Activated CD4-positive, alpha-beta memory T cell treated with anti-CD3 and anti-CD28 coated beads for 36 hours (primary cell): ENCODE measurements at places on chromosomes 13 and 19. TPM values are rescaled to one million over a fixed set of nuclear protein-coding genes. Genes with fewer than 3 reads are reported as not detected.

- H3K27me3 ChIP-seq: peaks cover 25% of the 10 kb centered on the region
- H3K36me3 ChIP-seq: no peaks in the 10 kb centered on the region
- H3K4me1 ChIP-seq: peaks cover 11% of the 10 kb centered on the region
- H3K4me3 ChIP-seq: no peak overlapping the region
- no peak overlapping the region for H3K27ac ChIP-seq
These were observed 4.9 kb upstream of the STARD13 start for GRCh38 chr13:33290421-33290965.

DNA sequence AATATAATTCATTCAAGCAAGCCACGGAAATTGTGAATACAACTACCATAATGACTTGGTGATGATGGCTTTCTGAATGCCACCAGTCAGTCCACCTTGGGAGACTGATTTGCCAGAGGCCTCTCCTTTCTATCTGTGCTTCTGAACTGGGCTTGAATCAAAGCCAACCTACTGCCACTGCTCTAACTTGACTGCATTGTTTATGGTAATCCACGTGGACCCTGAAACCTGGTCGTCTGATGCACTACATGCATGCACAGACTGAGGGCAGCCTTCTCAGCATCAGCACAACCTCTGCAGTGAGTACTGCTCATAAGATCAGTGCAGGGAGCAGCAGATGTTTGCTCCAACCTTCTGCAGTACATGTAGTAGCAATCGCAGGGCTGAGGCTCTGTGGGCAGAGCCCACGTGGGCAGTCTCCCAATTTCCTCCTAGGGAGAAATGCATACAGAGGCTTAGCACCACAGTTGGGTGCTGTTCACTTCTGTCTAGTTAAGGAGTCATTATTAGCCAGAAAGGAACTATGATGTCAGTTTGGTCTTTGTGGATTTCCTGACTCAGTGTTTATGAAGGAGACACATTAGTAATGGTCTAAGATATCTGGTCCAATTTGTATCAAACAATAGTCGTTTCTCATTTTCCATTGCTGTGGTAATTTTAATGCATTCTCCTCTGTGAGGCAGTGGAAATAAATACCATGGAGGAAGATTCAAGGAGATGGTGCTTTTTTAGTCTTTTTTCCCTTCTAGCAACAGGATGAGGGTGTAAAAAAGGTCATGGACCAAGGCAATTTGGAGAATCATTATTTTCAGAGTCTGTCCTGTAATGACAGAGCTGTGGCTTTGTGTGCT lies 82.5 kb downstream of the AKAP11 start:
- peak; percentile 66 for DNase-seq
- peaks cover 3% of the 10 kb centered on the region for H3K36me3 ChIP-seq
- peak overlapping the region; percentile 98 for H3K27ac ChIP-seq
- no peaks in the 10 kb centered on the region for H3K27me3 ChIP-seq
- H3K4me3 ChIP-seq: peak overlapping the region; percentile 54
- peaks cover 70% of the 10 kb centered on the region for H3K4me1 ChIP-seq

GRCh38 chr19:34171539-34171876 lies 796 bp upstream of the LSM14A start:
- peak overlapping the region; percentile 92 for H3K4me3 ChIP-seq
- peak; percentile 80 for DNase-seq
- peak overlapping the region; percentile 99 for H3K27ac ChIP-seq

- no peaks in the 10 kb centered on the region for H3K36me3 ChIP-seq
- H3K4me1 ChIP-seq: no peaks in the 10 kb centered on the region
- peaks cover 5% of the 10 kb centered on the region for H3K27me3 ChIP-seq
These were observed 440.5 kb upstream of the SGCG start for GRCh38 chr13:22740264-22740663.

GRCh38 chr13:99916366-99917103 lies 55.0 kb downstream of the ZIC5 start:
- H3K4me3 ChIP-seq: no peak overlapping the region
- no peak overlapping the region for H3K27ac ChIP-seq

ZBTB7A gene
- 32.5 TPM for total RNA-seq

GRCh38 chr19:58170860-58171259 lies 12.0 kb upstream of the ZNF274 start:
- H3K36me3 ChIP-seq: peaks cover 36% of the 10 kb centered on the region
- H3K27me3 ChIP-seq: no peaks in the 10 kb centered on the region
- H3K4me1 ChIP-seq: no peaks in the 10 kb centered on the region
- H3K4me3 ChIP-seq: no peak overlapping the region
- DNase-seq: no peak
- no peak overlapping the region for H3K27ac ChIP-seq

FXYD1 gene
- total RNA-seq: 2.3 TPM

TSSK6 gene
- total RNA-seq: 4.7 TPM

DNA sequence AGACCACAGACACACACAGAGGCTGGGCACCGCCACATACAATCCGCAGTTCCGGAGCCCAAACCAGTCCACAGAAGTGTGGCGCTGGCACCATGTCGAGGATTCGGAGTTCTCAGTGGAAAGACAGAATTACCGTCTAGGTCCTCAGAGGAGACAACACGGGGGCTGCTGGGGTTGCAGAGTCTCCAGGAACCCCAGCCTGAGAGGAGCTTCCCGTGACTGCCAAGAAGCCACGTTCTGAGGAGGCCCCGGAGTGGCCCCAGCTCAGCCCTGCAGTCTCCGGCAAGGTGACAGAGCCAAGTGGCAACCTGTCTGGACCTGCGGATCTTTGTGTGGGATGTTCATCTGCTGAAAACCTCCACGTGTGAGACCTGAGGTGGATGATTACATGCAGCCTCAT lies 7.3 kb upstream of the ADPRHL1 start:
- no peak for DNase-seq
- H3K27me3 ChIP-seq: no peaks in the 10 kb centered on the region
- H3K36me3 ChIP-seq: peaks cover 19% of the 10 kb centered on the region
- H3K4me3 ChIP-seq: no peak overlapping the region
- no peak overlapping the region for H3K27ac ChIP-seq
- peaks cover 4% of the 10 kb centered on the region for H3K4me1 ChIP-seq

GRCh38 chr13:44574466-44574855 lies 1.7 kb downstream of the TSC22D1 start:
- H3K4me3 ChIP-seq: no peak overlapping the region
- H3K36me3 ChIP-seq: peaks cover 4% of the 10 kb centered on the region
- H3K4me1 ChIP-seq: peaks cover 48% of the 10 kb centered on the region
- peaks cover 2% of the 10 kb centered on the region for H3K27me3 ChIP-seq
- H3K27ac ChIP-seq: no peak overlapping the region

GRCh38 chr13:99464441-99464949 lies 36.8 kb upstream of the TM9SF2 start:
- no peaks in the 10 kb centered on the region for H3K36me3 ChIP-seq
- H3K4me3 ChIP-seq: peak overlapping the region; percentile 42
- peak overlapping the region; percentile 86 for H3K27ac ChIP-seq
- peaks cover 2% of the 10 kb centered on the region for H3K27me3 ChIP-seq
- peak; percentile 25 for DNase-seq

ZNF729 gene
- not detected for total RNA-seq

DNA sequence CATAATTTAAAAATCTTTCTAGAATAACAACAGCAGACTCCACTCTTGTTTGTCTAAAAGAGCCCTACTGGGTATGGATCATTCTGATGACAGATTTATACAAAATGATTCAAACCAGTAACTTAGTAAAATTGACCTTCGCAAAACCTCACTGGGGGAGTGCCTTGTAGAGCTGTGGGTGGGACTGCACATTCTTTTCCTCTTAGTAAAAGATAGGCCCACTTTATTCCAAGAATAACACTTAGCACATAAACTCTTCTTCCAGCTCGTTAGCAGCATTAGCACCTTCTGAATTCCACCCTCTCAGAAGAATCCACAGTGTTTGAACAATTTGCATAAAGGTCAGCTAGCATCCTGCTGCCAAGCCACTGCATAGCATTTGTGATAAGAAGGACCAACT lies 106.8 kb downstream of the STOML3 start:
- no peak for DNase-seq
- peaks cover 7% of the 10 kb centered on the region for H3K27me3 ChIP-seq
- H3K36me3 ChIP-seq: no peaks in the 10 kb centered on the region
- no peak overlapping the region for H3K4me3 ChIP-seq
- H3K27ac ChIP-seq: no peak overlapping the region

DNA sequence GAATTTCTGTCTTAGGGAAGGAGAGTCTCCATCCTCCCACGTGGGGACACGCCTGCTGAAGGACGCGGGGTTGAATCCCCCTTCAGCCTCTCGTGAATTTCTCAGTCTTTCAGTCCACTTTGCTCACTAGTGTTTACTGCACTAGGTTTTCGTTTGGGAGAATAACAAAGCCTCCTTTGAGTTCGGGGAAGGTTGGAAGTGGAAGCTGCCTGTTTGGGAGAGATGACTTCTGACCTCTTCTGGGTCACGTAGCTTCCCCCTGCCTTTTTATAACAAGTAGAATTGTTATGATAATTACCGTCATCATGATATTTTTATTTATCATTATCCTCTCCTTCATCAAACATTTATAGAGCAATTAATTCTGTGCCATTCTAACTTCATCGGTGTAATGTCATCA lies 60.7 kb downstream of the ATP11A start:
- H3K4me1 ChIP-seq: peaks cover 11% of the 10 kb centered on the region
- no peak overlapping the region for H3K27ac ChIP-seq
- H3K4me3 ChIP-seq: no peak overlapping the region
- H3K27me3 ChIP-seq: no peaks in the 10 kb centered on the region
- no peak for DNase-seq
- no peaks in the 10 kb centered on the region for H3K36me3 ChIP-seq

TFDP1 gene
- total RNA-seq: 156 TPM

DNA sequence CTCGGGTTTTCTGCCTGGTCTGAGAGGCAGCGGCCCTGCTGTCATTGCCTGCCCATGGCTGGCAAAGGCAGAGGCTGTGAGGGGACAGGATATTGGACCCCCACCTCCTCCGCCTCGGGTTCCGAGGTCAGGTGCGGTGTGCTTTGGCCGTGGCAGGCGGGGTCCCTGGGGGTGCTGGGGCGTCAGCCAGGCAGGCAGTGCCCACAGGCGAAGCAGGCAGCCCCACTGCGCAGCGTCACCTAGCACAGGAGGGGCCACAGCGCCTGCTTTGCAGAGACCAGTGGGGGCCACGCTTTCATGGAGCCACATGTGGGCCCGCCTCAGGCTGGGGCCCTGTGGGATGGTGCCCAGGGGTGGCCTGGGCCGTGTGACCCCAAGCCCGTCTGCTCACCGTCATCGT lies 96.0 kb downstream of the KDM4B start:
- H3K4me3 ChIP-seq: no peak overlapping the region
- no peaks in the 10 kb centered on the region for H3K27me3 ChIP-seq
- H3K4me1 ChIP-seq: no peaks in the 10 kb centered on the region
- no peak for DNase-seq
- peaks cover 20% of the 10 kb centered on the region for H3K36me3 ChIP-seq

- H3K4me1 ChIP-seq: peaks cover 43% of the 10 kb centered on the region
- peak overlapping the region; percentile 4 for H3K27ac ChIP-seq
- no peak overlapping the region for H3K4me3 ChIP-seq
- DNase-seq: peak; percentile 40
These were observed 32.3 kb downstream of the ITM2B start for GRCh38 chr13:48265217-48265815.

SWSAP1 gene
- 1.7 TPM for total RNA-seq

DNA sequence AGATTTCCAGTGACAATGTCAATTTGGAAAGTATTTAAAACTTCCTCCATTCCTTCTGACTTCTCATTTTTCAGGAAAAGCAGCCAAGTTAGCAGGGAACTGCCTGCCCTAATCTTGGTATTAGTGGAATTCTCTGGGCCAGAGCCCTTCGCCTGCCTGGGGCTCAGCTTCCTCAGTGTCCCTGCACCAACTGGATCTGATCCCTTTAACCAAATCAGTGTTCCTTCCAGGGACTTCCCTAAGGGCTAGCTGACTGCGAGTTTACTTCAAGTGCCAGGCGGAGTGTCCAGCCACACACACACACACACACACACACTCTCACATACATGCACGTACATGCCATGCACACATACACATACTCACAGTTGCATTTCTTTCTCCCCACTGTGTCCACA lies 20.0 kb downstream of the RAB20 start:
- DNase-seq: no peak
- H3K27ac ChIP-seq: no peak overlapping the region
- no peak overlapping the region for H3K4me3 ChIP-seq
- H3K4me1 ChIP-seq: no peaks in the 10 kb centered on the region

- no peaks in the 10 kb centered on the region for H3K36me3 ChIP-seq
- no peaks in the 10 kb centered on the region for H3K4me1 ChIP-seq
- no peak overlapping the region for H3K4me3 ChIP-seq
- no peak for DNase-seq
These were observed 3.1 kb upstream of the KLK3 start for GRCh38 chr19:50851620-50852019.

CA11 gene
- 12.7 TPM for total RNA-seq

ZNF320 gene
- total RNA-seq: 7.0 TPM

DNA sequence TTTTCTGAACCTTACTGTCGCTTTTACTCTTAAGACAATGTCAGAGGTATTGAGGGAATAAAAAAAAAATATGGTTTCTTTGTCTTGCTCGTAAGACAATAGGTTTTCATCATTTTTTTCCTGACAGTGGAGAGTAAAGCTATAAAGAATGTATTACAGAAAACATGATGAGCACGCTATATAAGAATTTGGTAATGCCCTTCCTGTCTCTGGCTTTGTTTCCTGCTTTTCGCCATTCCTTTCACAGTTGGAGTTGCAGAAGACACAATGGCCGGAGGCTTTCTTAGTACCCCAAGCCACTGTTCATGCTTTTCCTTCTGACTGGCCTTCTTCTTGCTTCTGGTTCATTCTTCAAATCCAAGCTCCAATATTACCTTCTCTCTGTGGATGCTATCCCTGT lies 101.0 kb upstream of the DACH1 start:
- no peak overlapping the region for H3K27ac ChIP-seq
- no peaks in the 10 kb centered on the region for H3K36me3 ChIP-seq
- H3K4me1 ChIP-seq: no peaks in the 10 kb centered on the region
- no peaks in the 10 kb centered on the region for H3K27me3 ChIP-seq

DNA sequence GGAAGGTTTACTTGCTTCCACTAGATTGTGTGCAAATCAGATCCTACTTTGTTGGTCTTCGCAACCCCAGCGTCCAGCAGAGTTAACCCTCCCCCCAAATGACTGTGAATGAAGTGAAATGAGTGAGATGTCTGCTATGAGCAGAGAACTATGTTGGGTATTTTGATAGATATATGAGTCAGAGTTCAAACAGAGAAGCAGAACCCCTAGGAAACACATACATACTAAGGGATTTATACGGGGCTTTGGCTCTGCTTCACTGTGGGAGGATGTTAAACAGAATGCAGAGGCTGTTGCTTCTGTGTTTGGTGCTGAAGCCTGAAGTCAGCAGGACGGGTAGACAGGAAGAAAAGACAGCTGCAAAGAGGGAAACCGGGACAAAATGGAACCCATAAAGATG lies 197.0 kb downstream of the MZT1 start:
- no peak overlapping the region for H3K27ac ChIP-seq
- no peaks in the 10 kb centered on the region for H3K4me1 ChIP-seq
- DNase-seq: no peak
- no peaks in the 10 kb centered on the region for H3K36me3 ChIP-seq
- no peaks in the 10 kb centered on the region for H3K27me3 ChIP-seq

- H3K27me3 ChIP-seq: peaks cover 23% of the 10 kb centered on the region
- H3K36me3 ChIP-seq: peaks cover 4% of the 10 kb centered on the region
- H3K27ac ChIP-seq: no peak overlapping the region
- no peaks in the 10 kb centered on the region for H3K4me1 ChIP-seq
These were observed 101.5 kb downstream of the KCTD15 start for GRCh38 chr19:33898062-33898677.

- H3K27ac ChIP-seq: no peak overlapping the region
- H3K4me1 ChIP-seq: no peaks in the 10 kb centered on the region
- no peak overlapping the region for H3K4me3 ChIP-seq
- DNase-seq: no peak
- no peaks in the 10 kb centered on the region for H3K36me3 ChIP-seq
- no peaks in the 10 kb centered on the region for H3K27me3 ChIP-seq
These were observed 1516.2 kb upstream of the PCDH20 start for GRCh38 chr13:62931853-62932252.

CYSLTR2 gene
- total RNA-seq: 2.4 TPM

- peaks cover 26% of the 10 kb centered on the region for H3K4me1 ChIP-seq
- peaks cover 6% of the 10 kb centered on the region for H3K27me3 ChIP-seq
- DNase-seq: no peak
- H3K36me3 ChIP-seq: peaks cover 31% of the 10 kb centered on the region
- no peak overlapping the region for H3K27ac ChIP-seq
These were observed 57.4 kb downstream of the KCNRG start for GRCh38 chr13:50072676-50073075.
